ENCODE measurements at places on chromosomes 12 and 14.
A peak's percentile ranks its signal among the peaks of the same experiment; 100 is the strongest.

- peak; percentile 55 for DNase-seq
Measured at GRCh38 chr14:104665657-104666522, 23.5 kb upstream of the INF2 start.

GRCh38 chr12:125142601-125143000, 77.4 kb downstream of the AACS start:
- DNase-seq: no peak

DNA sequence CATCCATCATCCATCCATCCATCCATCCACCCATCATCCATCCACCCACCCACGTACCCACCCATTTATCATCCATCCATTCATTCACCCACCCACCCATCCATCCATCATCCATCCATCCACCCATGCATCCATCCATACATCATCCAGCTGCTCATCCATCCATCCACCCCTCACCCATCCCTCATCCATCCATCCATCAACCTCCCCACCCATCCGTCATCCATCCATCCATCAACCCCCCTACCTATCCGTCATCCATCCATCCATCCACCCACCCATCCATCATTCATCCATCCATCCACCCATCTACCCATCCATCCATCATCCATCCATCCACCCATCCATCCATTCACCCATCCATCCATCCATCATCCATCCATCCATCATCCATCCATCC, 306.2 kb upstream of the SFSWAP start:
- DNase-seq: no peak

GRCh38 chr14:103488960-103489359, 33.7 kb downstream of the CKB start:
- DNase-seq: no peak
